Left renal cortex interstitium (tissue), 4 donors: ENCODE measurements at places on chromosomes 12 and 14. TPM values are rescaled to one million over a fixed set of nuclear protein-coding genes. Genes with fewer than 3 reads are reported as not detected.

DNA sequence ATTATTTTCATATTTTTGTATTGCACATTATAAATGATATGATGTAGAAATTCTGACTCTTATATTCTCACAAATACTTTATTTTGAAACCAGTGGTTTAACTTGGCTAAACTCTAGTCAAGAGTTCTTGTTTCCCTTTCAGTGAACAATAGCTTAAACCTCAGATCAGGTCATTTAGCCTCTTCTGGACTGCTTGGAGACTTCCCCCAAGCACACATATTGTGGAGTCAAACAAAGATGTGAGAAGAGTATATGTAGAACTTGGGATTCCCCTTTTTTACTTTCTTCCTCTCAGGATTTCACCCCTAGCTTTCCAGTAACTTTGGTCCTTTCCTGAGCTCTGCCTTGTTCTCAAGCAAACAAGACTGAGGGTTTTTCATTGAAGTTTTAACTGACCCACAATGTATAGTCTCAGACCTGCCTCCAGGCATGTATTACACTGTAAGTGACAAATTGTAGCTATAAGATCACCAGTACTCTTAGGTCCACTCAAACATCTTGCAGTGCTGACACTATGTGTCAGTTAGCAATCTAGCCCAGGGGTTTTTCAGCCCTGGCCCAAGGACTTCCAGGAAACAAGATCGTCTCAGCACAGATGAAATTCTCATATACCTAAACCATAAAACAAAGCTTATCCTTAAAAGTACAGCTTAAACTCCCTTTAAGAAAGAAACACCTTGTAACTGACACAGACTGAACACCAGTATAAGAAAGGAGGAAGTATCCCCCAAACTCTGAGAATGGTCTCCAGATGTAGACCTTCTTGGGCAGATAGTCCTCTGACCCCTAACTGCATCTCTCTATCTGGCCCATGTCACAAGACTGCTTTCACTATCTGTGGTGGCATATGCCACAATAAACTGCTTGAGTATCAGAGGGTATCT, 98.6 kb downstream of the SLC6A15 start:
- no peak for DNase-seq

- DNase-seq, result no peak
Observed at GRCh38 chr12:46578190-46578982, 205.8 kb upstream of the SLC38A2 start.

GRCh38 chr12:105995961-105996431, 142.8 kb downstream of the NUAK1 start:
- no peak for DNase-seq

WNT1 gene
- polyA plus RNA-seq, result not detected

DNA sequence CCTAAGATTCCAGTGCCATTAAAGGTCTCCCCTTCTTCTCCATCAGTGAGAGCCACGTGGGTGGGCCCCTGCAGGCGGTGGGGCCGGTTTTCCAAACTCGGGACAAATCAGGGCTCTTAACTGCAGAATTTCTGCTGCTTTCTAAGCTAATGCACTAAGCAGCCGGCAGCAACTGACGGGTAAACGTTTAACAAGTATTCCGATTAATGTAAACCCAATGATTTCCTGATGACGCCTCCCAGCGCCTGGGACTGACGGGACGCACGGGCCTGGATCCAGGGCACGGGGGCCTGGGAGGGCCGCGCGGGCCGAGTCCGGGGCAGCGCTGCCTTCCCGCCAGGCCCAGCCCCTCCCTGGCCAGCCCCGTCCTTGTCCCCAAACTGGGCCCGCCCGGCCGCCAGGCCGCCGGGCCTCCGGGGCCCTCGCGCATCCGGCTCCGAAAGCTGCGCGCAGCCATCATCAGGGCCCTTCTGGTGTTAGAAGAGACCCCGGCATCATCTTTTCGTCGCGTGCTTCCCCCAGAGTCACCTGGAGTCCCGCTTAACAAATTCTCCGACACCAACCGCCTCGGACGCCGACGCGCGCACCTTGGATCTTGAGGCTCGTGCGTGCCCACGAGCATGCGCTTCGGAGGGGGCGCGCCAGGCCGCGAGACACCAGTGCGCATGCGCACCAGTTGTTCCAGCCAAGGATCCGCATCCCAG, at the start of gene MLH3:
TSS of gene MLH3 (minus strand) at position 616 of the 704 bp plus-strand sequence. CDS start 1,812 bp downstream, outside the sequence.
- DNase-seq, result peak; percentile 85

DNA sequence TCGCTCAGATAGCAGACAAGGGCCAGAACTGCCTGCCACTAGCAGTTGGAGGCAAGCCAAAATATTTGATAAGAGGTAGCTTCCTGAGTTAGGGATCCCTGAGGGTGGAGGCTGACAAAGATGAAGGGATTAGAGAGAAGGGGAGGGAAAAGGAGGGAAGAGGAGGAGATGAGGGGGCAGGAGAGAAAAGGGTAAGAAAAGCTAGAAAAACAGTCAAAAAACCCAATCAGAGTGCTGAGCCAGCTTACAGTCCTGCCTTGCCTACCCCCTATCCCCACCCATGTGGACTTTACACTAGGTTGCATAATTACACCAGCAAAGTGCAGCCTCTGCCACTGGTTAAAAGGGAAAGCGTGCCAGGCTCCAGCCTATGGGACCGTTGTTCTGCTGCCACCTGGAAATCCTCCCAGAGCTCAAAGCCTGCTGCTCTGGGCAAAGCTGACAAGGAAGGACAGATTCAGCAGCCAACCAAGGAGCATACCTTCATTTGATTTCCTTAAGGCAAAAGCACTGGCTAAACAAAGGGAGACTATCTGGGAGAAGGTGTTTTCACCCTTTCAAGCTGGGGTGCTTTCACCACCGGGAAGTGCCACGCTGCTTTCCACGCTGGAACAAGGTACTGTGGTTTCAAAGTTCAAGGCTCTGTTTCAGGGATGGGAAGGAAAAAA, 3.8 kb upstream of the NUMB start:
- DNase-seq, result no peak

DNA sequence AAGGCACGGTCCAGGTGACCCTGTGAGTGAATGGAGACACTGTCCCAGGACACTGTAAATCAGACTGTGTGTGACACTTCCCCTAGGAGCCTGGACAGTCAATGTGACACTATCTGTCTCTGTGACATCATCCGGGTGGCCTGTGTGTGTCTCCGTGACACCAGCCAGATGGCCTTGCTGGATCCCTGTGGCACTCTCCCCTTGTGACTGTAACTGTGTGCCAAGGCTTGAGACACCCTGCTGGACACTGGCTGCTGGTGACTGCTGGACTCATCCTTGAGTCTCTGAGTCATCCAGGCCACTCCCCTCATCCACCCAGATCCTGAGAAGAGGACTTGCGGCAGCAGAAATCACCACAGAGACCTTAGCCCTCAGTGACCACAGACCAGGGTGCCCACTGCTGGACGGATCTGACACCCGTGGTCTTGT, 51.6 kb downstream of the MVK start:
- DNase-seq, result no peak

- DNase-seq, result peak; percentile 6
Observed at GRCh38 chr12:21938879-21939278, 2.3 kb downstream of the ABCC9 start.

ANKRD9 gene
- 6.0 TPM for polyA plus RNA-seq

DNA sequence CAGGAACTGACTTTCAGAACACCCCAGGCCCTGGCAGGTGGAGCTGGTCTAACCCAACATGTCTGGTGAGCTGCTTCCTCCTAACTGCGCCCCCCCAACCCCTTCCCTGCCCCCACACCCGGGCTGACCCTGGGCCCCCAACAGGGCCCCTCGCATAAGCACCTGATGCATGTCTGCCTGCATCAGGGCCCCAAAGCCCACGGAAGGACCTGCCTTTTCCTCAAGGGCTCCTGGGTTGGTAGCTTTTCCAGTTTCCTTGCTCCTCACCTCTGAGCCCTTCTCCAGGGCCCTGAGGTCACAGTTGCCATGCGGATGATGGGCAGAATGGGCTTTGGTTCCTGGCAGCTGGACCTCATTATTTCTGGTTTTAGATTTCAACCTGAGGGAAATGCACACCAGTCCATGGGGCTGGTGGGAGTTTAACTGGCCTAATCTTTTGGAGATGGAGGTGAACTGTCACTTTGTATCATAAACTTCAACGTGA, 18.5 kb downstream of the TESC start:
- peak; percentile 63 for DNase-seq

CAPZA3 gene
- polyA plus RNA-seq, result 0.69 TPM

DNA sequence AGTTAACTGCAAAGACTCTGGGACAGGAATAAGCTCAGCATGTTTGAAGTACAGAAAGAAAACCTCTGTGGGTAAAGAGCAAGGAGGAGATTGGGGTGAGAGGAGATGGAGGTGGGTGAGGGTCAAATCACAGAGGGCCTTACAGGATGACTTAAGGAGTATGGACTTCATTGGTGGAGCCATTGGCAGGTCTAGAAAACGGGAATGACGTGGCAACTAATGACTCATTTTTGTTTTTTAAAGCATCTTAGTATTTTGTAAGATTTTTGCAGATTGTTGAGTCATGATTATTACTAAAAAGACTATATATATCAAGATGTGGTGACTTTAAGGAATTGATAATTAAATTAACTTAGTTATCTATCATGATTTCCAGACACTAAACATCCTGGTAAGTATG, 18.5 kb downstream of the UTP20 start:
- DNase-seq, result no peak

DAZAP2 gene
- polyA plus RNA-seq, result 263 TPM

DNA sequence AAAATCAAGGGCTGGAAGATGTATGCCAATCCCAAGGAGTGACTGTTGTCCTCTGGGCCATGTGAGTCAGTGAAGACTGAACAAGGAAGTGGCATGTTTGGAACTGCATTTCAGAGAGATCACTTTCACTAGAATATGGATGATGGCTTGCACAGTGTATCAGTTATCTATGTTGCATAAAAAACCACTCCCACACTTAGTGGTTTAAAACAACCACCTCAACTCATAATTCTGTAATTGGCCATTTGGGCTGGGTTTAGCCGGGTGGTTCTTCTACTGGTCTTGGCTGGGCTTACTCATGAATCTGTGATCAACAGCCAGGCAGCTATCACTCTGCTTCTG, 15.4 kb downstream of the BDKRB1 start:
- no peak for DNase-seq

- no peak for DNase-seq
Observed at GRCh38 chr12:74579446-74579845, 41.8 kb downstream of the ATXN7L3B start.

PPP1R36 gene
- 1.1 TPM for polyA plus RNA-seq

DNA sequence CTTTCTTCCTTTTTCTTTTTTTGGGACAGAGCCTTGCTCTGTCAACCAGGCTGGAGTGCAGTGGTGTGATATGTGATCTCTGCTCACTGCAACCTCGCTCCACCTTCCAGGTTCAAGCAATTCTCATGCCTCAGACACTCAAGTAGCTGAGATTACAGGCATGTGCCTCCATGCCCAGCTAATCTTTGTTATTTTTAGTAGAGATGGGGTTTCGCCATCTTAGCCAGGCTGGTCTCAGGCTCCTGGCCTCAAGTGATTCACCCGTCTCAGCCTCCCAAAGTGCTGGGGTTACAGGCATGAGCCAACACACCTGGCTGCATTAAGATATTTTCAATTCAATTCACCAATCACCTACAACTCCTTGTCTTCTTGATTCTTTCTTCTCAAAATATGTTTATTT, 1046.5 kb downstream of the GALC start:
- no peak for DNase-seq

DNA sequence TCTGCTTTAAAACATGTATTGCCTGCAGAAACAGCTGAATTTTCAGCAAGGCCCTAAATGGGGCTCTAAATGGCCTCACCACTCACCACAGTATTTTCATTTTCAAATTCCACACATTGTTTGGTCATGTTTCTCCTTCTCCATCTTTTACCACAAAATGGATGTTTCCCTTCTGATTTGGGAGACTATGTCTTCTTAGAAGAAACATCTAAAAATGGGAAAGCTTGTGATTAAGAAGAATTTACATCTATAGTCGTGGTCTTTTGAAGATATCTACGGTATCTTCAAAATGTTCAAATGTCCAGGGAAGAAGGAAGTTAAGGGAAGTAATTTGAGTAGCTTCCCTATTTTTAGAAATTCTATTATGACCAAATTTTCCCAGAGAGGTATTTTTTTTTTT, 20.7 kb upstream of the TUBA1C start:
- no peak for DNase-seq

BCL11B gene
- polyA plus RNA-seq, result 2.0 TPM

DNA sequence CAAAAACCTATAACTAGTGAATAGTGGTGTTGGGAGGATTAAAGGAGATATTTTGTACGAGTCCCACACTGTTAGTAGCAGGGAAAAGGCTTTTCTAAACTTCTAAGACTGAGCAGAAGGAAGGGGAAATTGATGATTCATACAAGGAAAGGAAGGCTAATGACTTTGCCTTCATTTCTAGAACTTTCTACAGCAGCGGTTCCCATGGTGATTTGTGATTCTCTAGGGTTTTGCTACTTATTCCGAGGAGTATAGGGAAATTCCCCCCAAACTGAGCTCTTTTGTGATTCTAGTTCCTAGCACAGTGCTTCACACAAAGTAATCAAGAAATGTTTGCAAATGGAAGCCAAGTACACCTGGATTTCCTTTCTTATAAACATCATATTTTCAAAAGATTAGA, 23.8 kb upstream of the PWP1 start:
- DNase-seq, result no peak
